Ascending aorta (tissue), 2 donors: ENCODE measurements at places on chromosomes 5 and 9.

- no peak for DNase-seq
These were observed 7.6 kb upstream of the PRUNE2 start for GRCh38 chr9:76913467-76913866.

- DNase-seq = no peak
These were observed 41.3 kb upstream of the FOXE1 start for GRCh38 chr9:97811533-97812246.

GRCh38 chr9:121122246-121123032 is 47.7 kb downstream of the CNTRL start:
- no peak for DNase-seq

DNA sequence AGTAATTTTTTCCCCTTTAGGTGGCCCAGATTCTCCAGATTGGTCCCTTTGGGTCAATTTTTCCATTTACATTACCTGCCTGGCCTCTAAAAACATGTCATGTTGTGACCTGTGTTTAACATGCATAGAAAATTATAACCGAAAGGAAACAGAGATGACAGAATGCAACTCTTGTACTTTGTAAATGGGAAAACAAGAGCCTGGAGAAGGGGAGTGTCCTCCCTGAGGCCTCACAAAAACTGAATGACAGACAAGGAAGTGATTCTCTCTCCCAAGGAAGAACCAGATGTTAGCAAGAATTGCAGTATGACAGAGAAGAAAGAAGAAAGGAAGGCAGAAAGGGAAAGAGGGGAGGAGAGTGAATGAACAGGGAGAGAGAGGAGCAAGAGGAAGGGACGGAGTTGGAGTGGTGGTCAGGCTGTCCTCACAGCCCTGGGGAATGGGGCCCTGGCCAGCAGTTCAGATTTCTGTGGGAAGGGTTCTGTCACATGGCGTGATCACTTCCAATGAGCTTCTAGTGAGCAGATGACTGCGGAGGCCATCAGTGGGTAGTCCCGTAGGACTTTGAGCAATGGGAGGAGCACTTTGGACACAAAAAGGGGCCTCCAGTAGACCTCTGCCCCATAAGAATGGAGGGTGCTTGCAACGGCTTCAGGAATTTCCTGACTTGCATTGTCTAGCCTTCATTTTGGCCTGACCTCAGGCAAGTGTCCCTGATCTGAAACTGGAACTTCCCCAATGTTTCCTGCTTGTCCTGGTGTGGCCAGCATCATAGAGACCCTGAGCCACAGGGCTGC is 31.6 kb downstream of the ABLIM3 start:
- no peak for DNase-seq

- no peak for DNase-seq
These were observed 17.5 kb upstream of the CLPTM1L start for GRCh38 chr5:1362242-1363015.

DNA sequence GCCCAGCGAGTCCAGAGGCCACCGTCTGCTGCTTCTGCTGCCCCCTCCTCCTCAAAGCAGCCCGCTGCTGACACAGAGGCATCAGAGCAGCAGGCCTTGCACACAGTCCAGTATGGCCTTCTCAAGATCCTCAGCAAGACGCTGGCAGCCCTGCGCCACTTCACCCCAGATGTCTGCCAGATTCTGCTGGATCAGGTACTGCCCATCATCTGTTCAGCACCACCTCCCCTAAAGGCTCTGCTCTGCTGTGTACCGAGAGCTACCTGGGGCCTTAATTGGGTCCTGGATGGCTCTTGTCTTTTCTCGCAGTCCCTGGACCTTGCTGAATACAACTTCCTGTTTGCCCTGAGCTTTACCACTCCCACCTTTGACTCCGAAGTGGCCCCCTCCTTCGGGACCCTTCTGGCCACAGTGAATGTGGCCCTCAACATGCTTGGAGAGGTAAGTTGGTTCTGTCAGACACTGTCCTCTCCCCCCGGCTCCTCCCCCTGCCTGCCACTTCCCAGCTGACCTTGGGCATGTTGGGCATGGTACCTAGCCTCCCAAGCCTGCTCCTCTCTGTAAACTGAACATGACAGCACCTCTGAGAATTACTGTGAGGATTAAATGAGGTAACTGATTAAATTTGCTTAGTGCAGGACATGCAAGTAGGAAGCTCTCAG is 22.7 kb downstream of the SH3GLB2 start:
- no peak for DNase-seq

GRCh38 chr5:76595755-76596481 is 27.3 kb downstream of the F2RL2 start:
- DNase-seq = no peak

- DNase-seq = no peak
These were observed 102.7 kb downstream of the GOLPH3 start for GRCh38 chr5:32071351-32071944.

GRCh38 chr5:108260117-108260857 is 121.6 kb downstream of the FBXL17 start:
- peak; percentile 84 for DNase-seq

- no peak for DNase-seq
These were observed 437.3 kb upstream of the ADAMTSL1 start for GRCh38 chr9:18036422-18037187.

DNA sequence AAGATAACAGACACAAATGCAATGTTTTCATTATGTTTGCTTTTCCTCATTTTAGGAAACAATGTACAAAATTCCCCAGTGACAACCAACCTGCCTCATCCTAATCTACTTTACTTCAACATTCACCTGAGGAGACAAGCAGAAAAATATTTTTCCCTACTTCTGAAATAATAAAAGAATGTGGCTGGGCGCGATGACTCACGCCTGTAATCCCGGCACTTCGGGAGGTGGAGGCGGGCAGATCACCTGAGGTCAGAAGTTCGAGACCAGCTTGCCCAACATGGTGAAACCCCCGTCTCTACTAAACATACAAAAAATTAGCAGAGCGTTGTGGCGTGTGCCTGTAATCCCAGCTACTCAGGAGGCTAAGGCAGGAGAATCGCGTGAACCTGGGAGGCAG is 36.9 kb downstream of the MYO10 start:
- no peak for DNase-seq

DNA sequence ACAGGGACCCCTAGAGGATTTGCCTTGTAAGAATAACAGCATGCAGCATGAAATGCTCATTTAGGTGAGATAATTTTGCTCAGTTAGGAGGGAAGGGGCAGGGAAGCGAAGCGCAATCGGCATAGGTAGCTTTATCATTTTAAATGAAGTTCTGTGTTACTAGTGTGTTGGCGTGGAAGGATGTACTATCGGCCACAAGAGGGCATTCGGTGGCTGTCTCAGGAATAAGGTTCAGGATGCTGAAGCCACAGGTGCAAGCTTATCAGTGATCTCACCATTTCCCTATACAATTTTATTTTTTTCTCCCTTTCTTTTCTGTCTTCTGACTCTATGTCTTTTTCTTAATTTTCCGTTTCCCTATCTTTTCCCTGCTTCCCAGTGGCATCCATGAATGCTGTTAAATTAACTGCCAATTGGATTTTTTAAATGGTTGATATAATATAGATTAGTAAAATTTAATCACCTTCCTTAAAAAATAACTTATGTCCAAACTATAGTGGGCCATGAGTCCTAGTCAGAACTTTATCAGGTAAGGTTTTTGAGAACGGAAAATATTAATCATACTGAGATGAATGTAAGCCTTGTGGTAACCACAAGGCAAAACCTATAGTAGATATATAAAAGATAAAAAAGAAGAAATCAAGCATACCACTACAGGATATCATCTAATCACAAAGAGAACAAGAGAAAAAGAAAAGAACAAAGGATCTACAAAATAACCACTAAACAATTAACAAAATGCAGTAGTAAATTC is 1.2 kb upstream of the INSL6 start:
- DNase-seq = no peak

DNA sequence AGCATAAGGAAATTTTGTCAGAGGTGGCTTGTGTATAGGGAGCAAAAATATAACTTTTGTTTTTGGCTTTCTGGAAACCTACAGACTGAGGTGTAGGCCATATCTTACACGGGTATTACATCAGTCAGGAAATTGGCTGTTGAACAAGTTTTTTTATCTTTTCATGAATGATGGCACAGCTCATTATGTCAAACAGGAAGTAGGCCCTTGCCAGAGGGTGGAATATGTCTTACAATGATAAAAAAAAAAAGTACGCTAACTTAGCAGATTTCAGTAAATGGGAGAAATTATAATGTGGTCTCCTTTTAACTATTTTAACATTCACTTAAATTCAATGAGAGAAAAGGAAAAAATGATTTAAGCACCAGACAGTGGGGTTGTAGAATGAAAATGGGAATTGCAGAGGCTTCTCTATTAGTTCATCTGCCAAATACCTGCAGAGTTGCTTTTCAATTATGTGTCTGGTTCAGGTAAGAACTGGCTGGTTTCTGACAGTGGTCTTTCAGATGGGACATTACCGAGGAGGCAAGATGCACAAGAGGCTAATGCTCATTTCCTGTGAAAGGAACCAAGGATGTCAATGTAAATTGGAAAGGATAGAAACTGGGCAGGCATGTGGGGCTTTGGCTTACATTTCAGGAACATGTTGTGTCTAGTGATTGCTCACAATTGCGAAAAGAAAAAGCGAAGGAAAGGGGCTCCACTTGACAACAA is 169.9 kb downstream of the NNT start:
- no peak for DNase-seq

DNA sequence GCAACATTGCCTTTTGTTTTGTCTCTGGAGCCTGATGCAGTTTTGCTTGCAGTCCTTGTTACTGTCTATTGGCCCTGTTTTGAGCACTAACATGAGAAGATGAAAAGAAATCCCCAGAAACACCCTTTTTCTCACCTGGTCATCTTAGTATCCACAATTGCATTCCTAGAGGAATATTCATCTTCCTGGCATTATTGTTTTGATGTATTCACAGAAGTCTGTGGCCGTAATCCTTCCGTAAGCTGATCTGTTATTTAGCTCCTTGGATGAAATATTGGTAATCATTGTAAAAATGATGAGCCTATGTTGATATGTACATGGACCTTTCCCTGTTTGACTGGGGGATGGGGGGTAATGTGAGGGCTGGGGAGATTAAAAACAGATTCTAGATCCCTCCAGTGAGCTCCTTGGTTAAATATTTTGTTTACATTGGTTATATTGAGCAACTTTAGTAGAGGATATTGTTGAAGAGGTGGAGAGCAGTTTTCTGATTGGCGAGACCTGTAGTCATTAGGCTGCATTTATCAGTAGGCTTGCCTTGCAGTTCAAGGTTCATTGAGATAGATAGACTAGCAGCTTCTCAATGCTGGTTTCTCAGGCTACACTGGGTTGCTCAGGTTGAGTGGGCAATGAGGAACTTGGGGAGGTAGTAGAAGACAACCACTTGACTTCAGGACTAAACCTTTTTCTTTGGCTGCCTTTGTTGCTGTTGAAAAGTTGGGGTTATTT is 117.5 kb downstream of the MACIR start:
- no peak for DNase-seq

DNA sequence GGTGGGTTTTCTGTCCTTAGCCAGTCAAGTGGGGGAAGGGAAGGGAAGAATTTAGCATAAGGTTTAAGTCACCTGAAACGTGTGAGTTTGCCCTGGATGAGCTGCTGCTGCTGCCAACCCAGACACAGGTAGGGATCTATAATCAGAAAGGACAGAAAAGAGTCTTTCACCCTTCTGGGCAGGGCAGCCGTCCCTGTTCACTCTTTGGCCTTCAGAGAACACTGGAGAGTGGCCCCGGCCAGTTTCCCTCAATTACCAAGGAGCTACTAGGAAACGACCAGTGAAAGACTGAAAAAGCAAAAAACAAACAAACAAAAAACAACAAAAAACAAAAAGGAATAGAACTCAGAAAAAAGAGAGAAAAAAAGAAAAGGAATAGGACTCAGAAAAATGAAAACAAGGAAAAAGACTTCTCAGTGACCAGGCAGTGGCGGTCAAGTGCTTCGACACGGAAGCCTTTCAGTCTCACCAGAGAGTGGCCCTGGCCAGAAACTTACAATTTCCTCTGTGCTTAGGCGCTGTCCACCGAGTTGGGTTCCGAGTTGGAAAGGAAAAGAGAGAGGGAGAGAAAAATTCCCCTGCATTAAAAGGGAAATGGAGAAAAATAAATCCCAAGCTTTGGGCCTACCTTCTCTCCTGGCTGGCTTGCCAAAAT is 2.5 kb upstream of the GM2A start:
- DNase-seq = no peak

DNA sequence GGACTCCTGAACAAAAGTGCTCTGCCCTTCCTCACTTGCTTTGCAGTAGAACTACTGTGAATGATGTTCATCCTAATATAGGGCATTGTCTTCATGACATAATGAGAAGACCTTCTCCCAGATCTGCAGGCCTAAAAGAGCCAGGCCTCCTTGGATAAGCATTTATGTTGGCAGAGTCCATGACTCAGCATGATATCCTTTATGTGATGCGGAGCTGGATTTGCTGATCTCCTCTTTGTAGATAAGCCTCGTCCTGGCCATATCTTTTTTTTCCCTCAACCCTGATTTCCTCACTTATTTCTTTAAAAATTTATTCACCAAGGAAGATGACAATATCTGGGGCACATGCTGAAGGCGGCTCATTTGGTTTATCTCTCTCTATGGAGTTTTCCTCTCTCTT is 62.4 kb upstream of the TAS2R1 start:
- no peak for DNase-seq

GRCh38 chr5:114695292-114695904 is 333.5 kb downstream of the KCNN2 start:
- no peak for DNase-seq

DNA sequence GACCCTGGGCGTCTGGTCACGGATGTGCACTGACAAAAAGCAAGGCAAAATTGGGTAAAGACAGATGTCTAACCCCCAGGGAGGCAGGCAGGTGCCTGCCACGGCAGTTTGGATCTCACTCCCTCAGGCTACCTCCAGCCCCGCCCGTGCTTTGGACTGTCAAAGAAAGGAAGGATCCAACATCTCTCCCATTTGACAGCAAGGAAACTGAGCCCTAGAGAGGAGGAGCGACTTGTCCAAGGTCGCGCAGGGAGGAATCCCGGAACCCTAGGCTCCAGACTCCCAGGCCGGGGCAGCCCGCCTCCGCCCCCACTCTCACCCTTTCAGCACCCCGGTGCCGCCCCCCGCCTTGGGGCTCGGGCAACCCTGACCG is 376 bp downstream of the GOLGA1 start:
- no peak for DNase-seq

GRCh38 chr9:128419061-128419925 is 1.4 kb upstream of the CERCAM start:
- DNase-seq = no peak

GRCh38 chr5:36323926-36324781 is 22.5 kb upstream of the RANBP3L start:
- DNase-seq = no peak

- no peak for DNase-seq
These were observed 141.8 kb downstream of the ZNF354C start for GRCh38 chr5:179201986-179202385.

- no peak for DNase-seq
These were observed 1.4 kb downstream of the PITX1 start for GRCh38 chr5:135032695-135032998.

- no peak for DNase-seq
These were observed 2393.0 kb upstream of the C9orf72 start for GRCh38 chr9:29966247-29966646.

- no peak for DNase-seq
These were observed 173.3 kb downstream of the MELK start for GRCh38 chr9:36745977-36746376.

DNA sequence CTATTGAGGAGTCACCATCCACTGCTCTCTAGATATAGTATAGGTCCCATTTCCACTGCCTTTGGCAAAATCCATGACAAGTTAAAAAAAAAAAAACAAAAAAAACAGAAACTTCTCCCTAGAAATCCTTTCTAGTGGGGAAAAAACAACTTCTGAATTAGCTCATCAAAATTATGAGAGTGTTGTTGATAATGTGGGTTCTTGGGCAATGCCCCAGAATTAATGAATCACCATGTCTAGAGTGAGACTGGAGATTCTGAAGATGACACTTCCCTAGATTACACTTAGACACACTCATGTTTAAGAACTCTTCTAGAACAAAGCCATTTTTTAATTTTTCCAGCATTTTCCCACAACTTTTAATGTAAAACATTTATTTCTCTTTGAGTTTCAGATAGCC is 728.0 kb upstream of the C9orf72 start:
- no peak for DNase-seq
